Activated T-helper 1 cell treated with anti-CD3 and anti-CD28 coated beads, Interleukin-12 subunit alpha, Interleukin-12 subunit beta, Interleukin-2, Interleukin-4 antibody, amounts not matched to agents 30 ng/mL and 10 ng/mL and 1 ng/mL, durations not matched to agents 14 hours and 24 hours and 36 hours (primary cell): ENCODE measurements at places on chromosomes 7 and 10.
A peak's percentile ranks its signal among the peaks of the same experiment; 100 is the strongest.

GRCh38 chr10:104032144-104032775 is 53.4 kb downstream of the COL17A1 start:
- H3K27me3 ChIP-seq, result no peaks in the 10 kb centered on the region
- no peak for DNase-seq
- H3K4me3 ChIP-seq, result no peak overlapping the region
- H3K36me3 ChIP-seq, result peaks cover 14% of the 10 kb centered on the region
- no peak overlapping the region for H3K27ac ChIP-seq

GRCh38 chr7:87480386-87480785 is 4.9 kb upstream of the ABCB4 start:
- H3K4me1 ChIP-seq, result no peaks in the 10 kb centered on the region
- H3K4me3 ChIP-seq, result no peak overlapping the region
- H3K27me3 ChIP-seq, result peaks cover 20% of the 10 kb centered on the region
- no peak overlapping the region for H3K27ac ChIP-seq

- no peak for DNase-seq
- no peaks in the 10 kb centered on the region for H3K27me3 ChIP-seq
- H3K4me3 ChIP-seq, result no peak overlapping the region
- no peak overlapping the region for H3K27ac ChIP-seq
- H3K36me3 ChIP-seq, result no peaks in the 10 kb centered on the region
- no peaks in the 10 kb centered on the region for H3K4me1 ChIP-seq
Measured at GRCh38 chr7:83015916-83016315, 146.8 kb downstream of the PCLO start.

GRCh38 chr7:12722136-12722535 is 34.7 kb downstream of the ARL4A start:
- H3K4me3 ChIP-seq, result no peak overlapping the region
- H3K27ac ChIP-seq, result no peak overlapping the region
- H3K4me1 ChIP-seq, result peaks cover 23% of the 10 kb centered on the region

GRCh38 chr7:112282476-112283188 is 76.1 kb downstream of the ZNF277 start:
- no peak for DNase-seq
- H3K4me1 ChIP-seq, result peaks cover 8% of the 10 kb centered on the region
- H3K27me3 ChIP-seq, result no peaks in the 10 kb centered on the region
- peaks cover 4% of the 10 kb centered on the region for H3K36me3 ChIP-seq

DNA sequence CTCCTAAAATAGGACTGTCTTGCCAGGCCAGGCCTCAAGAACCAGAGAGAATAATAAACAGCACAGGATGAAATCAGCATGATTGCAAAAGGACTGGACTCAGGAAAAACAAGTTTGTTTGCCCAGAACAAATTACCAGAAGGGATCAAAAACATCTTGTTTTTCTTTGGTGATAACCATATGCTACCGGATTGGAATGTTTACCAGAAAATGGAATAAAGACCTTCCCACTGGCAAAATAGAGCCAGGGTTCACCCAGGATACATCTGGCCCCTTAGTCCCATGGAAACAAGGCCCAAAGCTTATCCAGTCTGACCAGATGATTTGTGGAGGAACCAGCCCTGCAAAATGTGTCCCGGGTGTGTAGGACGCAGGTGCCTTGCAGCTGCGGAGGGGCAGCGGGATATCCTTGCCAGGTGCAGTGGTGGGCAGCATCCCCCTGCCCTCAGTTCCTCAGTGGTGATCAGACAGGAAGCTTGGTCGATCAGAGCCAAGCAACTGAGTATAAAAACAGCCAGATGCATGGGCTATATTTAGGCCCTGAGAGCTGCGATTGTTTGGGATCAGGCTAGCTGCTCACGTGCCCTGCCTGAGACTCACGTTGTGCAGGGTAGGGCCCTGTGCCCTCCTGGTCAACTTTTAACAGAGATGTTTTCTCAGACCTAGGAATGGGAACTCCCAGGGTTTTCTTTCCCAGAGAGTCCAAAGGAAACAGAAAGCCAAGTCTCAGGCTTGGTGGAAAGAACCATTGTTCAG is 4.6 kb upstream of the ZNF22 start:
- peak overlapping the region; percentile 19 for H3K27ac ChIP-seq
- no peak overlapping the region for H3K4me3 ChIP-seq
- H3K4me1 ChIP-seq, result peaks cover 40% of the 10 kb centered on the region
- DNase-seq, result no peak
- H3K27me3 ChIP-seq, result peaks cover 7% of the 10 kb centered on the region
- H3K36me3 ChIP-seq, result peaks cover 3% of the 10 kb centered on the region

DNA sequence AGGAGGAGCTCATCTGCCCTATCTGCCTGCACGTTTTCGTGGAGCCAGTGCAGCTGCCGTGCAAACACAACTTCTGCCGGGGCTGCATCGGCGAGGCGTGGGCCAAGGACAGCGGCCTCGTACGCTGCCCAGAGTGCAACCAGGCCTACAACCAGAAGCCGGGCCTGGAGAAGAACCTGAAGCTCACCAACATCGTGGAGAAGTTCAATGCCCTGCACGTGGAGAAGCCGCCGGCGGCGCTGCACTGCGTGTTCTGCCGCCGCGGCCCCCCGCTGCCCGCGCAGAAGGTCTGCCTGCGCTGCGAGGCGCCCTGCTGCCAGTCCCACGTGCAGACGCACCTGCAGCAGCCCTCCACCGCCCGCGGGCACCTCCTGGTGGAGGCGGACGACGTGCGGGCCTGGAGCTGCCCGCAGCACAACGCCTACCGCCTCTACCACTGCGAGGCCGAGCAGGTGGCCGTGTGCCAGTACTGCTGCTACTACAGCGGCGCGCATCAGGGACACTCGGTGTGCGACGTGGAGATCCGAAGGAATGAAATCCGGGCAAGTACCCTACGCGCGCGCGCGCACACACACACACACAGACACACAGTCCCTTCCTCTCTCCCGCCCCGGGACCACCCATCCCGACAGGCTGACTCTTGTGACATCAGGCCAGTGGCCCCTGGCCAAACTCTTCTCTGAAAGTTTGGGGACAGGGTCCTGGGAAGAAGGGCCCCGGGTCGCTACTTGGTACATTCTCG is 538 bp downstream of the TRIM8 start:
- peak overlapping the region; percentile 95 for H3K27ac ChIP-seq
- peaks cover 25% of the 10 kb centered on the region for H3K36me3 ChIP-seq
- peaks cover 42% of the 10 kb centered on the region for H3K4me1 ChIP-seq

GRCh38 chr7:76244781-76245391 is 43.2 kb downstream of the SRRM3 start:
- H3K36me3 ChIP-seq, result no peaks in the 10 kb centered on the region
- no peaks in the 10 kb centered on the region for H3K4me1 ChIP-seq
- no peak overlapping the region for H3K4me3 ChIP-seq

- DNase-seq, result no peak
- no peak overlapping the region for H3K27ac ChIP-seq
- no peaks in the 10 kb centered on the region for H3K36me3 ChIP-seq
- H3K4me3 ChIP-seq, result no peak overlapping the region
Measured at GRCh38 chr10:68121852-68122251, 12.6 kb downstream of the MYPN start.

- peak overlapping the region; percentile 99 for H3K4me3 ChIP-seq
- no peaks in the 10 kb centered on the region for H3K27me3 ChIP-seq
- peaks cover 49% of the 10 kb centered on the region for H3K4me1 ChIP-seq
- peaks cover 14% of the 10 kb centered on the region for H3K36me3 ChIP-seq
- H3K27ac ChIP-seq, result peak overlapping the region; percentile 100
Measured at GRCh38 chr10:17643339-17643754, 604 bp upstream of the STAM start.

DNA sequence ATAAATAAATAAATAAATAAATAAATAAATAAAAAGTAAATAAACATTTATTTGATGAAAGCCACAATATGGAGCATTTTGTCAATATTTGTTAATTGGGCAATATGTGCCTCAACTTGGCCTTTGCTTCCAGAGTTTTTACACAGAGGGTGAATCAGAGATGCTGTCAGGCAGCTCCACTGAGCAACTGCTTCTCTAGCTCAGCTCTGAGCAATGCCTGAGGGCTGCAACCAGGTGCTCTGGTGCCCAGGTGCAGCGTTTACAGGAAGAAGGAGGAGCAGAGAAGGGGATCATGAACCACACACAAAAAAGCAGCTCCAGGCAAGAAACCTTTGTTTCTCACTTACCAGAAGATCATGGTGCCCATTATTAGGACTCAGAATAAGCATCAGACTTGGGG is 876.2 kb upstream of the AUTS2 start:
- H3K27me3 ChIP-seq, result no peaks in the 10 kb centered on the region
- no peaks in the 10 kb centered on the region for H3K36me3 ChIP-seq
- H3K27ac ChIP-seq, result no peak overlapping the region
- no peaks in the 10 kb centered on the region for H3K4me1 ChIP-seq

DNA sequence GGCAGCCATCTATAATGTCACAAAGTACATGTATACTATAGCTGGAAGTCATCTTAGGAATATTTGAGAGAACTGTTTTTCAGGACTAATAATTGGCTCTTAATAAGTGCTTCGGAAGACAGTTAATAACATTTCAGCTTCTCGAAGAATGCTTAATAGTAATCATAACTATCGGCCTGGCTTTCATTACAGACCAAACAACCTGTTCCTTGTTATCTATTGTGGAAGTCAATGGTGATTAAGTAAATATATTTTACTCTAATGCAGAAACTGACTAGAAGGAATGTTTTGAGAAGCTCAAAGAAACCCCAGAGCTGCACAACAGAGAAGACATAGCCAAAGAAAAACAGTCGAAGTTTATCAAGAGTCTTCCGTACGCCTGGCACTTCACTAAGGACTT is 106.8 kb upstream of the FAM133B start:
- DNase-seq, result no peak
- H3K36me3 ChIP-seq, result peaks cover 33% of the 10 kb centered on the region
- H3K27ac ChIP-seq, result no peak overlapping the region
- H3K4me3 ChIP-seq, result no peak overlapping the region
- peaks cover 53% of the 10 kb centered on the region for H3K4me1 ChIP-seq

DNA sequence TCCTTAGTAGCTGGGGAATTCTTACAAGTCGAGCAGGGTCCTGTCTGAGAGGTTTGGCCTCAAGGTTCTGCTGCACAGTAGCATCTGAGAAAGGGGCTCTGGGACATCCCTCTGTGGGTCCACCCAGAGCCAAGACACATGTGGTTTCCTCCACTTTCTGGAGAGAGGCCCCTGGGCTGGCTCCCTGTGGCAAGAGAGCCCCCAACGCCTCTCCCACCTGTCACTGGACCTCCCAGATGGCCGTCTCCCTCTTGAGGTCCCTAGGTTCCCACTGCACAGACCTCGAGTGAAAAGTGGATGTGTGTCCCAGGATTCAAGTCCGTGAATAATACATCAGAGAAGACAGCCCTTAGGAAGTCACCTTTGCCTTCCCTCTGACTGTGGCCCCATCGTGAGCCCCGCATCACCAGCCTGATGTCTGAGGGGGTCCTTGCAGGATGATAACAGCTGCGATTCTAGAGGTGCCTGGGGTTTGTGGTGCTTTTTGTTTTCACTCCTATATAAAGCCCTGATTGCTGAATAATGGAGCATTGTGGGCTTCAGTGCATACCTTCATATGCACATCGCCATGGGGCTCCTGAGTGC is 319.0 kb downstream of the GLRX3 start:
- peaks cover 3% of the 10 kb centered on the region for H3K27me3 ChIP-seq
- no peak overlapping the region for H3K4me3 ChIP-seq
- no peak overlapping the region for H3K27ac ChIP-seq
- no peak for DNase-seq
- H3K4me1 ChIP-seq, result no peaks in the 10 kb centered on the region
- H3K36me3 ChIP-seq, result no peaks in the 10 kb centered on the region

- H3K27ac ChIP-seq, result no peak overlapping the region
- H3K36me3 ChIP-seq, result no peaks in the 10 kb centered on the region
- H3K27me3 ChIP-seq, result peaks cover 11% of the 10 kb centered on the region
- H3K4me3 ChIP-seq, result no peak overlapping the region
Measured at GRCh38 chr7:1290026-1290678, 57.5 kb downstream of the UNCX start.

GRCh38 chr7:113705439-113705838 is 213.4 kb downstream of the PPP1R3A start:
- DNase-seq, result no peak
- no peaks in the 10 kb centered on the region for H3K4me1 ChIP-seq
- H3K36me3 ChIP-seq, result no peaks in the 10 kb centered on the region
- no peak overlapping the region for H3K4me3 ChIP-seq
- no peak overlapping the region for H3K27ac ChIP-seq

- no peaks in the 10 kb centered on the region for H3K36me3 ChIP-seq
- no peaks in the 10 kb centered on the region for H3K27me3 ChIP-seq
- no peak for DNase-seq
- peaks cover 5% of the 10 kb centered on the region for H3K4me1 ChIP-seq
Measured at GRCh38 chr7:80253653-80254052, 119.0 kb downstream of the GNAI1 start.

- no peak overlapping the region for H3K4me3 ChIP-seq
- no peak overlapping the region for H3K27ac ChIP-seq
- H3K27me3 ChIP-seq, result no peaks in the 10 kb centered on the region
- H3K36me3 ChIP-seq, result peaks cover 34% of the 10 kb centered on the region
- no peak for DNase-seq
Measured at GRCh38 chr10:60677531-60678129, 100.6 kb upstream of the CDK1 start.

DNA sequence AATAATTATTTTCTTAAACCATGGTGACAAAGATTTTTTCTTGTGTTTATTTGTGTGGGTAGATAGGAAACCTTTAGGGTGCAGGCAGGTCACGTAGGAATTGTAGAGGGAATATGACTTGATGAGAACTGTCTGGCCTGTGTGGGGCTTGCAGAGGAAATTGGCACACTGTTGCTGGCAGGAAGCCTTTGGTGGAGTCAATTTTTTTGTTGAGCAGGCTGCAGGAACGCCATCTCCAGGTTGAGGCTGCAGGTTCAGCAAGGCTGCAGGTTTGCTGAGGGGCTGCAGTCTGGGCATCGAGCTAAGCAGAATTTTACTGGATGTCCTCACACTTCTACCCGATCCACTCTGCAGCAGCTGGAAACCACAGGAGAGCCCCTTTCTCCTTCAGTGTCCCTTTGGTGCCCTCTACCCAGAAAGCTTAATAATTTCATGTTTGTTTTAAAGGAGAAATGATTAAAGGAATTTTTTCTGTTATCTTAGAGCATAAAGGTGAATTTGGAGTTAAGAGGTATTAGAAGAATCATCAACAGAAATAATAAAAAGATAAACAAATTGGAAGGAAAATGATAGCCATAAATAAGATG is 37.0 kb downstream of the TBC1D12 start:
- H3K36me3 ChIP-seq, result no peaks in the 10 kb centered on the region
- DNase-seq, result no peak
- H3K27me3 ChIP-seq, result no peaks in the 10 kb centered on the region
- no peak overlapping the region for H3K27ac ChIP-seq
- H3K4me1 ChIP-seq, result no peaks in the 10 kb centered on the region
- no peak overlapping the region for H3K4me3 ChIP-seq

- H3K4me3 ChIP-seq, result no peak overlapping the region
- H3K4me1 ChIP-seq, result peaks cover 29% of the 10 kb centered on the region
- no peak for DNase-seq
- peak overlapping the region; percentile 79 for H3K27ac ChIP-seq
- H3K36me3 ChIP-seq, result peaks cover 47% of the 10 kb centered on the region
Measured at GRCh38 chr7:44972562-44972961, 6.3 kb downstream of the MYO1G start.
